ENCODE measurements at places on chromosomes 5 and 9.

- DNase-seq: no peak
Observed at GRCh38 chr5:13994621-13995253, 50.2 kb upstream of the DNAH5 start.

- no peak for DNase-seq
Observed at GRCh38 chr9:19022206-19022605, 10.8 kb downstream of the SAXO1 start.

- no peak for DNase-seq
Observed at GRCh38 chr5:153831973-153832372, 206.7 kb downstream of the FAM114A2 start.

DNA sequence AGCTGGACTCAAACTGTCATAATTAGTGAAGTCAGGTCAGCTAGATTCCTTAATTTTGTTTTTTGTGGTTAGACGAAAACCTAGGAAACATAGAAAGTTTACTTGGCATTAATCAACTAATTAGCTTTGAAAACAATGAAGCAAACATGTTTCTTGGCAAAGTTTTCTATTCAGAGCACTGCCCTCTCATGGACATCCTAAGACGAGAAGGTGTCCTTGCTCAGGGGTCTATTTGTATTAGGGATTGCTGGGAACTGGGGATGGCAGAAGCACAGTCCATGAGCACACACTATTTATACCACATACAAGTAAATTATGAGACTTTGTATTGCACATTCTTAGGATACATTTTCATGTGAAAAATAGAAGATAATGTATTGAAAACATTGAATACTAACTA is 49.7 kb downstream of the POC5 start:
- no peak for DNase-seq

DNA sequence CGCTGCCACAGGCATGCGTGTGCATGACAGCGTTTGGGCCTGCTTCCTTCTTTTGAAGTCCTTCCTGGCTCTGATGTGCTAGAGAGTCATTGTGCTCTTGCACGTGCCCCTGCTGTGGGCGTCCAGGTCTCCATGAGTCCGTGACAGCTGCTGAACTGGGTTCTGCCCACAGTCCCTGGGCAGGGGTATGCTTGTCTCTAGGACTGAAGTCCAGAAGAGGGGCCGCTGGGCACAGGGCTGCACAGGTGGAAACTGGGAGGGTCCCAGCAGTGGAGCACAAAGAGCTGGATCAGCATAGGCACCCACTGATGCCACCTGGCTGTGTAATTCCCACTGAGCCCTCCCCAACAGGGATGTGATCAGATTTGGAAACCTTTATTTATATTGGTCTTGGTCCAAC is 169.4 kb downstream of the IRX2 start:
- no peak for DNase-seq

DNA sequence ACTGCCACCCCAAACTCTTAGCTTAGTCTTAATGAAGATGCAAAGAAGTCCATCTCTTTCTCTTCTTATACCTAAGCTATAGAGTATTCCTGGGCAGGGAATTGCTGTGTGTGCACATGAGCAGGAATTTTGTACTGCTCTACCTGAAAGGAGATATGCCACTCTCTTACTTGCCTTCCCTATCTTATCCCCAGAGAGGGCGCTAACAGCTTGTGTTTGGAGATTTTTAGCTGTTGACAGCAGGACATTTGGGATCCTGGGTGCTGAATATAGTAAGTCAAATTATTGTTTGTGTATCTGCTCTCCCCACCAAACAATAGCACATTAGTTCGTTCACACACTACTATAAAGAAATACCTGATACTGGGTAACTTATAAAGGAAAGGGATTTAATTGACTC is 159.5 kb downstream of the GABRG2 start:
- no peak for DNase-seq

DNA sequence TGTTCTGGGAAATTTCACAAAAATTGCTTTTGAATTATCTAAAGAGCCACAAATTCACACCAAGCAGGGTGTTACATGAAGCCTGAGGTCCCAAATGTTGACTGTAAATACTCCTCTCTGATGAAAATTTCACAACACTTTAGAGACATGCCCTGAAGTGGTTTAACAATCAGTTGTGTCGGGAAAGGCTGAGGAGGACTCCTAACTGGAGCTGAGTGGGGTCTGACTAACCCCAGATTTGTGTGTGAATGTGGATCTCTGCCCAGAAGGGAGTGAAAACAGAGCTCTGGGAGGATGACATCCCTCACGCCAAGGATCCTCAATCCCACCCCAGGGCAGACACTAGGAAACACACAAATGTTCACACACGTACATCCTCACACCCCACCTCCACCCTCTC is 31.1 kb upstream of the GRXCR2 start:
- DNase-seq: no peak

DNA sequence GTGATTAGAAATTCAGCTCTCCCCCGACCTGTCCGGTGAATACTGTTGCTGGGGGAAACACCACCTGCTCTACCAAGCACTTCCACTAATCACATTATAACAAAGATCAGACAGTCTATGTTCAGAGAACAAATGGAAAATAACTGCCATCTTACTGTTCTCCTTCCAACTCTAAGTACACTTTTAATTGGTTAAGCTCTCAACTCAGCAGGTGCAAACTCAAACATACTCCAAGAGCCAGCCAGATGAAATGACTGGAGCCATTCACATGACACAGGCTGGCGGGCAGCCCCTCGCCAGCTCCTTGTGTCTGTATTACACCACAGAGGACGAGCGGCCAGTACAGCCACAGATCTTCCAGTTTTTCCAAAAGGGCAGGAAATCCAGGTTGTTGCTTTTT is 16.1 kb downstream of the LIFR start:
- no peak for DNase-seq

- DNase-seq: no peak
Observed at GRCh38 chr9:119601632-119602031, 232.4 kb upstream of the BRINP1 start.

DNA sequence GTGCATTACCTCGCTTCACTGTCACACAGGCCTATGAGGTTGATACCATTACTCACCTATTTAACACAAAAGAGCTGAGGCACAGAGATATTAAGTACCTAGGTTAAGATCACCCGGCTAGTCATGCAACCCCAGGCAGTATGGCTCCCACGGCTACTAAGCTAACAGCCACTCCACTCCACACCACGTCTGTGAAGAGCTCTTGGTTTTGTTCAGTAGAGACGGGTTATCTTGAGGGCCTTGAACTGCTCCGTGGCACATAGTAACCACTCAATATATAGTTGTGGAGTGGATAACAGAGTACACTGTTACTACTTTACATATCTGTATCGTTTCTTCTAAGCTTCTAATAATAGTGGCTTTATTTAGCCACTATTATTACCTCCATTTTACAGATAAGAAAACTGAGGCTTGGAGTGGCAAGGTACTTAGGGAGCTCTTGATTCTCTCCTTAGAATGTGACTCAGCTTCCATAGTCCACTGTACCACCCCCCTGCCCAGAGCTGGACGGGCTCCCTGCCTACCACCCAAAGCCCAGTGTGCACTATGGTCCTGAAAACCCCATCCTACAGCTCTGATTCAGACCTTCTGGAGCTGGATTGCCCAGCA is 1.0 kb upstream of the CORO2A start:
- no peak for DNase-seq

Data from cortex of kidney (tissue), 1 donor.